ENCODE measurements at places on chromosomes 2 and 18. TPM values are rescaled to one million over a fixed set of nuclear protein-coding genes. Genes with fewer than 3 reads are reported as not detected.

The NAPG gene
- 50.6 TPM for total RNA-seq

The ACMSD gene
- not detected for total RNA-seq

The TNFAIP6 gene
- 67.4 TPM for total RNA-seq

The SUCLG1 gene
- 55.4 TPM for total RNA-seq

The NPHP1 gene
- total RNA-seq: 5.6 TPM

The DNER gene
- total RNA-seq: 0.55 TPM
